ENCODE measurements at places on chromosomes 2 and 18.

DNA sequence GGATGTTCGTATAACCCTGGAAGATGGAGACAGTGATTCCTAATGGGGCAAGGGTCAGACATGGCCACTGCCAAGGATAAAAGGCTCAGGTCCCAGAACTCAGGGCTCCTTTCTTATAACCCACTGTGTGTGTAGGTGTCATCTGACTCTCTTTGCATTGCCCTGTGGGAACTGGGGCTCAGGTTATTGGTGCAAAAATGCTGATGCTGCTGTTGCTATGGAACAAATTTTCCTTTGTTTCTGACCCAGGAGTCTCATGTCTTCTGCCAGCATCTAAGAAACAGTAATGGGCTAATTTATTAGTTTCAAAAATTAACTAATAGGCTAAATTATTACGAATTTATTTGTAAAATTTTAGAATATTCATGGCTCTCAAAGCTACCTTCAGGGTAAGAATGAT lies 24.3 kb upstream of the LDLRAD4 start:
- no peak for DNase-seq

DNA sequence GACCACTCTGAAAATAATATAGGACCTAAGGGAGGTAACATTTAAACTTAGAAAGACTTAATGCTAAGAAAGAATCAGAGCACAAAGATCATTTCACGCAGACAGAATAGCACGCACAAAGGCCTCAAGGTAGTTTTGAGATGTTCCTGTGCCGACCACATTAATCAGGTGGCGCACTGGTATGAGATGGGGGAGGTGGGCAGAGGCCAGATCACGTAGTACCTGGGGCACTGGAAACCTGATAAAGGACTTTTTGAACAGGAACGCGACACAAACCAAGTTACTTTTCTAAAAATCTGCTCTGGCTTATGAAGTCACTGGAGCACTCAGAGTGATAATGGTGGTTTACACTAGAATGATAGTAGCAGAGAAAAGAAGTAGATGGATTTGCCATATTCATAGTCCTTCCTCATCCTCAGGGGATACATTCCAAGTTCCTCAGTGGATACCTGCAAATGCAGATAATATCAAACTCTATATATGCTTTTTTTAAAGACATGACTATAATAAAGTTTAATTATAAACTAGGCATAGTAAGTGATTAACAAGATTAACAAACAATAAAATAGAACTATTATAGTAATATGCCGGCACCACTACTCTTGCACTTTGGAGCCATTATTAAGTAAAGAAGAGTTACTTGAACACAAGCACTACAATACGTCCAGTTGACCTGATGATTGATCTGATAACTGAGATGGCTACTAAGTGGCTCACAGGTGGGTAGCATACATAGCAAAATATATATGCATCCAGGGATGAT lies 42.6 kb upstream of the CDCA7 start:
- no peak for DNase-seq

- no peak for DNase-seq
Observed at GRCh38 chr2:105790461-105791149, 45.9 kb downstream of the NCK2 start.

DNA sequence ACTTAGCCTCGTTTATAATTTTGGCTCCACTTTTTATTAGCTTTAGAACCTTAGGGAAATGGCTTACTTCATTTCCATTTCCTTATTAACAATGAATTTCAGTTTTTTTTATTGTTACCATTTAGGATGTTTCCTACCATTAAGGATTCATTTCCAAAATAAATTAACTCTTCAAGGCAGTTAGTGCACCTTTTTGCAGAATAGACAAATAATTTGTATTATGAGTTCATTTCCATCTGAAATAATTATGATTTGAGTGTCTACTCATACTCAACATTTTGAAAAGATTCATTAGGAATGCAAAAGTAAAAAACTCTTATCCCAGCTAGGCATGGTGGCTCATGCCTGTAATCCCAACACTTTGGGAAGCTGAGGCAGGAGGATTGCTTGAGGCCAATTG lies 186.8 kb upstream of the STON1 start:
- no peak for DNase-seq

GRCh38 chr2:206031162-206031784 lies 54.7 kb downstream of the INO80D start:
- no peak for DNase-seq

DNA sequence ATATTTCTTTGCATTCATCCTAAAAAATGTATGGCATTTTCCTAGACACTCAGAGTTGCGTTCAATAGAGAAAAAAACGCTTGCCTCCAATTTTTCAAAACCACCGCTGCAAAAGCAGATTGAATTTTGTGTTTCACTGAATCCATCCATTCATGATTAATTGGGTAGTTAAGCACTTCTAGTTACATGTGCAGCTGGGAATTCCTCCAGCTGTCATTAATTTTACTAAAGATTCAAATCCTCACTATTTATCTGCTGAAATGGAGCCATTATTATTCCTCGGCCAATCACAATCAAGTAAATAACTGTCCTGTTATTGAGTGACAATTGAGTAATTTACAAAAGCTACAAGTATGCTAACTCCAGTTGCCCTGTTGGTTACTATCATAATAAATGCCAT lies 75.8 kb upstream of the ARL5A start:
- no peak for DNase-seq

DNA sequence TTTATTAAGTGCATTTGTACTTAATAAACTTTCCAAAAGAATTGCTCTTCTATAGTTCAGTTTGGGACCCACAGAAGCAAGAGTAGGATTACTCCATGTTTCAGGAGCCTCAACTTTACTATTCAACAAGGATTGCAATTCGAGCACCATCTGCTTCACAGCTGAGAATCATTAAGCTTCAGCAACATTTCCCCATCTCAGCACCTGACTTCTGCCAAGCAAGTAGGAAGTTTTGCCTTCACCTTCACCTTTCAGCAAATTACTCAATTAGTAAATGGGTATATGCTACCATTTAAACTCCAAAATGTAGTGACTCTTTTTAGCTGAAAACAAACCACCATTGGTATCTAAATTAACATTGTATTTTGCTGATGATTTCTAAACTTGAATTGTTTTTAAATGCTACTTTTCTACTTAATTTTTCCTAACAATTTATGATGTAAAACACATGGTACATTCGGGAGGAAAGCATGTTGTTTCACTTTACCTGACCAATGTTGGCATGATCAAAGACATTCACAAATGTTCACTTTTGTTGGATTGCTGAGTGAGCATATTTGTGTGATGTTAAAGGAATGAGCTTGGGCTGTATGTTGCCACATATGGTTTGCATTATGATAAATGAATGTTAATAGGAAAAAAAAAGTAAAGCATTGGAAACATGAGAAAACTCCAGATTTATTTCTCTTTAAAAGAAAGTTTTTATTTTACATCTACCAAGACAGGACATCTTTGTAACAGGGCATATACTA lies 159.2 kb downstream of the GULP1 start:
- no peak for DNase-seq

DNA sequence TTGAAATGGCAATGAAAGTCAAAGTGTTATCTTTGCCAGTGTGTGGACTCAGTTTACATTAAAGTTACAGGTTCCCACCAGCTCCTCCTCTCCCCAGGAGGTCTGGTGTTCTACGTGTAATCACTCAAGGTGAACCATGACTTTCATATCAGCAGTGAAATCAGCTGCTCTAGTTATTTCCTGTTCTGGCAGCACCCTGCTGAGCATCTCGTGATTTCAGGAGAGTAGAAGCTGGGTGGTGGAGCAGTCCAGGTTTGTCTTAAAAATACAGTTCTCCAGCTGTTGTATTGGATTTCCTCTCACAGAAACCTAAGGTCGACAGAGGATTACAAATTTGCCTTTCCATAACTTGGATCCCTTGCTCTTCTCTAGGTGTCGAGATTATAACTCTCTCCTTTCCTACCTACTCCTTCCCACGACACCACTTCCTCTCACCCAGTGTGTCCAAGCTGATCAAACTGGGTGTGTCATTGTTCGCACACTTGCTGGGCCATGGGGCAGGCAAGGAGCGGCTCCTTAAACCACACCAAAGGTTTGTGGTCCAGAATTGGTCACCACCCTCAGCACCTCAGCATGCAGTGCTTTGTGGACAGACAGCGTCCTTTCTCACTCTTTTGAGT lies 13.0 kb upstream of the ARHGAP25 start:
- no peak for DNase-seq

DNA sequence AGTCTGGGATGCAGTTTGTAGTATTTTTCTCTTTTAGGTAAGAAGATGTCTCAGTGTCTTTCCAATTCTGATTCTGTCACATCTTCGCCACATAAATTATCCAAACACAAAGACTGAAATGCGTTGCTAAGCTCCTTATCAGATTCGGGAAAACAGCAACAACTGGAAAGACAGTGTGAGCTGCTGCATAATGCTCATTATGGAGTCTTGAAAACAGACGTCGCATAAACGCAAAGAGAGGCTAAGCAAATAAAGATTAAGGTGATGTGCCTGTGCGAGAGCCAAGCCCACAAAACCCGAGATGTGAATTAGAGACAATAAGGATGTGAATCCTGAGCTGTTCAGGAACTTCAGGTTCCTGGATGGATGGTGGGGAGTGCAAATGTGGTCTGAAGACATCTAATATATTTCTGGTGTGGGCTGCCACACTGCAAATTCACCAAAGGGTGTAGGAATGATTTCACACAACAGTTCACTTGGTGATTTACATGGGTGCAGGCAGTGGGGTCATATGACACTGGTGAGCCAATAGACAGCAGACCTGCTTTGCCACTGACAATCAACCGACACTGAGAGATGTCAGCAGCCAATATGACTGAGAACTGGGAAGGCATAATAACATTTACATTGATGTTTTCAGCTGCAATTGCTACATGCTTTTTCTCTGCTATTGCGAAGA lies 195.8 kb downstream of the MTX2 start:
- DNase-seq = no peak

DNA sequence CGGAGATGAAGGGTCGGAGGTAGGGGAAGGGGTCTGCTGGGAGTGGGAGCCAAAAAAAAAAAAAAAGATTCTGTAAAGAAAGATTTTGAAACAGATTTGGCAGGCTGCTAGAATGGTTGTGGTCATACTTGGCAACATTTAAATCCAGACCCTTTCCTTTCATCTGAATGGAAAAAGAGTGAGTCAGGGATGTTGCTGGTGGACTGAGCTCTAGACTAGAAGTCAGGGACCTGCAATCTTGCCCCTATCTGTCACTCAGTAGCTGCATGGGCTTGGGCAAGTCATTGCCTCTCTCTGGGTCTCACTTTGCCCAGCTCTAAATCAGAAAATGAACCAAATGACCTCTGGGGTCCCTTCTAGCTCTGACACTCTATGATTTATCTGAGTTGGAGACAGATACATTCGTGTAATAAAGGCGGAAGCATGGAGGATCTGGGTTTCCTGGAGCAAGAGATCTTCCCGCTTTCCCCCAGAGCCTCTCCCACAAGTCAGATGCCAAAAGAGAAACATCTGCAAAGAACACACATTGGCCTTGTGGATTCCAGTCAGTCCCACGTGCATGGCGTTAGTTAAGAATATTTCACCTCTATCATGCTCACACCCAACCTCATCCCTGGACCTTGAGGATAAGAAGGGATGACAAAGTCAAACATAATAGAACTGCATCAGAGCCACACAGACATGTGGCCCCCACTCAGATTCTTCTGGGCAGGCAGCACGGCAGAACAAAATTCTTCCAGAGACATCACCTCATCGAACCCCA lies 58.5 kb downstream of the ADD2 start:
- DNase-seq = no peak

DNA sequence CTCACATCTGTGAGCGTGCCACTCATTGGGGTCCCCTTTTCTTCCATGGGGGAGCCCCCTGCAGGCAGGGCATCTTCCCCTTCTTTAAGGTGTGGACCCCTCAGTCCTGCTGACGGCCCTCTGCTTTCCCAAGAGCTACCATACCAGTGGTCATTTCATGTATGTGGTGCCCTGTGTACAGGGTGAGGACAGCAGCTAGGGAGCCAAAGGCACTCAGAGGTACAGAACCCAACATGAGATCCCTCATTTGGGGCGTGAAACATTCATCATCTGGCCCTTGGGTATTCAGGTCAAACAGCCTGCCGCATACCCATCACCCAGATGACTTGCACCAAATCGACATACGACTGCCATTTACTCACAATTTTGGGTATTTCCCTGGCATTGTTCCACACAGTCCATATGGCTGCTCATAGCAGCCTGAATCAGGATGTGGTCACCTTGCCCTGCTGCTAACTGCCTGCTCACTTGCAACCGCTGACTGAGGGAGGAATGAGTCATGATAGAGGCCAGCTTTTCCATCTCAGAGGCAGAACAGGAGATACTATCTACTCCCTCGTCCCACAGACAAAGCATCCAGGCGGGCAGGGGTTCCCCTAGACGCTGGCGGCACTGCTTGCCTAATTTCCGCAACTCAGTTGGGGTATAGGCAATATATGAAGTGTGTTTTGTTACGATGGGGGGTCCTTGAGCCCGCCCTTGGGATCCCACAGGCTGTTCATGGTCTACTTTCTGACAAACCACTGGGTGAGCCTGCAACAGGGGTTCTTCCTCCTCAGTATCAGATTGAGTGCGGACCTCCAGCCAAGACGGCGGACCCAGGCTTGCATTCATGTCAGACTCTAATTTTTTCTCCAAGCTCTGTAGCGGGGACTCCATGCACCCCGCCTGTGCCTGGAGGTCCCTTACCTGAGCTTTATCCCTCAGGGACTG lies 228.6 kb downstream of the SATB2 start:
- no peak for DNase-seq

DNA sequence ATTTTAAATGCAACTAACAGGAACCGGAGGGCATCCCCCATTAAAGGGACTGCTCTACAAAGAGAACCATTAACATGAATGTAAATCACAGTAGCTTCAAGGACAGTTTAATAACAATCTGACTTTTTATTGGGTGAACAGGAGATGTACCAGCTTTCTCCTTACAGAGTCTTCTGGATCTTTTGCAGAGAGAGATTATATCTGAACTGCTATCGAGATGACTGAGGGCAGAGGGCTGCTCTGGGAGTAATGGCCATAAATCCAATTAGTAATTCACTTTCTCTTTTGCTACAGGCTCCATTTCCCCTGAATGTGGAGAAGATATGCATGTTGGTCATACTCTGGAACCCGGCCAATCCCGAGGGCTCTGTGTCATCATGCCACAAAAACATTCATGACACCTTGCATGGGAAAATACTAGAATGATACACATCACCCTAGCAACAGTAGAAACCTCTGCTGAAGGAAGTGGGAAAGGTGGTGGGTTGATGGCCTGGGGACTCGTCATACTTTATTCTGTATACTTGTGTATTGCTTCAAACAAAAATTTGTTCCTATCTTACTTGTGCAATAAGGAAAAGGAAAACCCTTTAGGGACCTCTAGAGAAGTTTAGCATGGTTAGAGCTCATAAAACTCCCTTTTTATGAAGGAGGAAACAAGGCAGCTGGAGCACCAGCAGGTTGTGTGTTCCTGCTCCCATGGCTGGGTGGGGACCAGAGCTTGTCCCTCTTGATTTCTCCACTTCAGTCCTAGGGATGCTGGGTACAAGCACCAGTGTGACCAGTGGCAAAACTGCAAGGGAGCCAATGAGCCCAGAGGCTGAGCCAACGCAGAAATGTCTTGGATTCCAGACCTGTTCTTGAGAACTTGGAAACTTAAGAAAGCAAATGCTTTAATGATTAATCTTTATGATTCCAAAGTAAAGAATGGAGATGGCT lies 26.0 kb downstream of the CTAGE1 start:
- no peak for DNase-seq
